ENCODE measurements at places on chromosomes 11 and 22. TPM values are rescaled to one million over a fixed set of nuclear protein-coding genes. Genes with fewer than 3 reads are reported as not detected.

CRACR2B gene
- total RNA-seq, result 15.5 TPM

CCDC86 gene
- total RNA-seq, result 7.5 TPM

SMC1B gene
- not detected for total RNA-seq

EI24 gene
- 61.8 TPM for total RNA-seq

ALKBH3 gene
- total RNA-seq, result 45.3 TPM

MRGPRX3 gene
- not detected for total RNA-seq

APOC3 gene
- 1.2 TPM for total RNA-seq

CCDC87 gene
- total RNA-seq, result 0.52 TPM

ZNRD2 gene
- 24.9 TPM for total RNA-seq

SMIM38 gene
- 2.6 TPM for total RNA-seq

BCL2L13 gene
- total RNA-seq, result 26.6 TPM

SNX32 gene
- total RNA-seq, result 0.58 TPM

FGF3 gene
- not detected for total RNA-seq

MFRP gene
- total RNA-seq, result not detected

INPP5J gene
- total RNA-seq, result 4.7 TPM

SHANK3 gene
- total RNA-seq, result 18.4 TPM

CCND1 gene
- 19.5 TPM for total RNA-seq

OR10D3 gene
- total RNA-seq, result not detected

PLAAT2 gene
- not detected for total RNA-seq

RAPSN gene
- not detected for total RNA-seq

UBQLN3 gene
- 1.5 TPM for total RNA-seq

OR10A2 gene
- not detected for total RNA-seq

PPP2R5B gene
- 8.2 TPM for total RNA-seq

SERHL2 gene
- total RNA-seq, result 9.1 TPM

UPB1 gene
- total RNA-seq, result 2.7 TPM

USP47 gene
- 117 TPM for total RNA-seq

FAT3 gene
- total RNA-seq, result 1.3 TPM

ZNF280B gene
- total RNA-seq, result 3.8 TPM

ZNF215 gene
- 0.88 TPM for total RNA-seq

KRTAP5-2 gene
- not detected for total RNA-seq

OR5P2 gene
- not detected for total RNA-seq

APOBEC3B gene
- not detected for total RNA-seq

GLYAT gene
- total RNA-seq, result not detected

EMID1 gene
- under 0.01 TPM for total RNA-seq
